ENCODE measurements at places on chromosomes 12 and 14.

DNA sequence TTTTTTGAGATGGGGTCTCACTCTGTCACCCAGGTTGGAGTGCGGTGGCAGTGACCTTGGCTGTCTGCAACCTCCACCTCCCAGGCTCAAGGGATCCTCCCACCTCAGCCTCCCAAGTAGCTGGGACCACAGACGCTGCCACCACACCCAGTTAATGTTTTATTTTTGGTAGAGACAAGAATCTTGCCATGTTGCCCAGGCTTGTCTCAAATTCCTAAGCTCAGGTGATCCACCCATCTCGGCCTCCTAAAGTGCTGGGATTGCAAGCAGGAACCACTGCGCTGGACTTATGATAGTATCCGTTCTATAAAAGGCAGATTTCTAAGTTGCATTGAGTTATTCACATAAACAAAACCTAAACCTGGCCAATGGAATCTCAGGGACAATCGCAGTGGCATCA lies 321.1 kb upstream of the PRICKLE1 start:
- no peak for DNase-seq

DNA sequence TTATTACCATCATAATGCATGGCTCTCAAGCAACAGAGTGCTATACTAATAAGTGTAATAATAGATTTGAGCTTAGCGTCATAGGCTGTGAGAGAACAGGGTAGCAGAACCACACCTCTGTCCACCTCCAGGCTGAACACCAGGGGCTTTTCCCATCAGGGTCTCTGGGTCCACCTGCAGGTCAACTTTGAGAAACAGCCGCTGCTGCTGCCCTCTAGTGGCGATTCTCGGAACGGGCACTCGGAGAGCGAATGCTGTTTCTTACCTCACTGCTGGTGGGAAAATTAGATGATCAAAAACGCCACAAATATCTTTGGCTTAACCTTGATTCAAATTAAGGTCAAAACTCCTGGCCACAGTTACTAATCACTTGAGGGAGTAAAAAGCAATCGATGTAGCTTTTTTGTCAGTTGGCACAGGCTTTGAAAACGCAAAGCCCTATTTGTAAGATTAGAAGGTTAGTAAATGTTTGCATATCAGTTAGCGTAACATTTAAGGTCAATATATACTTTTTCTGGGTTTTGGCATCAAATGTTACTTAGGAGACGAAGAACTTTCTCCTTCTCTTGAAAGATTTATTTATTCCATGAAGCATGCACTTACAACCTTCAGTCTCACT lies 127.9 kb upstream of the TMEM132D start:
- peak; percentile 36 for DNase-seq

GRCh38 chr12:11752403-11753149 lies 103.1 kb downstream of the ETV6 start:
- no peak for DNase-seq

GRCh38 chr14:63200035-63200740 lies 4.1 kb upstream of the RHOJ start:
- DNase-seq: no peak

- DNase-seq: no peak
Measured at GRCh38 chr12:111981987-111982386, 31.0 kb downstream of the TMEM116 start.

GRCh38 chr14:56040121-56040520 lies 78.1 kb upstream of the PELI2 start:
- DNase-seq: no peak

DNA sequence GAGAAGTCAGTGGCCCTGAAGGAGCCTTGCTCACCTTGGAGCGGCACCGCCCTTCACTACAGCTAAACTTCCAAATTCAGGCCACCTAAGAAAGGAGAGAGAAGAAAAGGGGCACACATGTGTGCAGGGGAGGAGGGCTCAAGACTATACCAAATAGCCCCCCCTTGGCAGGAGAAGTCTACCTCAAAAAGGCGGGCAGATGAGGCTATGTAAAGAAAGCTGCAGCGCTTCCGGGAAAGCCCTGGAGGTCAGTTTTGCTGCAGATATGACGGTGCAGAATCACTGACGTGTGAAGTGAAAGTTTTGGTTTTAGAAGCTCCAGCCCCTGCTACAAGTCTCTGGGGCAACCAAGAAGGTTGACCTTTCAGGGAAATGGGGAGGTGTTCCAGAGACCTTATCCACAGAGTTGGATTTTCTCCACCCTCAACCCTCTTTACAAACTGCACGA lies 48.2 kb upstream of the PNMA1 start:
- DNase-seq: no peak

- DNase-seq: no peak
Measured at GRCh38 chr12:91256411-91256810, 73.8 kb upstream of the DCN start.

GRCh38 chr12:52836491-52837412 lies 2.6 kb upstream of the KRT79 start:
- DNase-seq: no peak

GRCh38 chr14:26200687-26201086 lies 397.1 kb downstream of the NOVA1 start:
- DNase-seq: no peak

DNA sequence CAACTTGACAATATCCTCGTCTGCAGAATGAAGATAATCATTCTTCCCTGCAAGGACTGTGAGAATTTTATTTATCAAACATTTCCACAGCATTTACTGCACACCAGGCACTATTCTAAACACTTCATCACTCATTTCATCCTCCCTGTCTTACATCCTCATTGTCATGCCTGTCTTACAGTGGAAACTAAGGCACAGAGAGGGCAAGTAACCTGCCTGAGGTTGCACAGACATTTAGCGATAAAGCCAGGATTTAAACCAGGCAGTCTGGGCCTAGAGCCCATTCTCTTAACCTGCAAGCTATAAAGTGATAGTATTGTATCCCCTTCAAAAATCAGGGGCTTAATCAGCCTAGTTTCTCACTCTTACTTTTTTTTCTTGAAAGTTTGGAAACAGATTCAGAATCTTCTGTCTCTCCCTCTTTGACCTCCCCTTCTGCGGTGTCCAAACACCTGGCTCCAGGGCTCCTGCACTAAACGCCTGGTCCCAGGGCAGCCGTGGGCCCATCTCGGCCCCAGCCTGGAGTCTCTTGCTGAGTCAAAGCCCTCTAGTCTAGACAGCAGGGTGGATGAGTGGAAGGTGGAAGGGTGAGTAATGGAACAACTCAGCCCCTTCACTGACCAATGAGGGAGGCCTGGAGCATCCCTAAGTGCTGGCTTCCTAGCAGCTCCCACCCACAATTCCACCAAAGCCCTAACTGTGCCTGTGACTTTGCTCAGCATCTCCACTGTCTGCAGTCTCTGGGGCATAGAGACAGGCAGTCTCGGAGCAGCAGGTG lies 12.5 kb downstream of the ISM2 start:
- no peak for DNase-seq

DNA sequence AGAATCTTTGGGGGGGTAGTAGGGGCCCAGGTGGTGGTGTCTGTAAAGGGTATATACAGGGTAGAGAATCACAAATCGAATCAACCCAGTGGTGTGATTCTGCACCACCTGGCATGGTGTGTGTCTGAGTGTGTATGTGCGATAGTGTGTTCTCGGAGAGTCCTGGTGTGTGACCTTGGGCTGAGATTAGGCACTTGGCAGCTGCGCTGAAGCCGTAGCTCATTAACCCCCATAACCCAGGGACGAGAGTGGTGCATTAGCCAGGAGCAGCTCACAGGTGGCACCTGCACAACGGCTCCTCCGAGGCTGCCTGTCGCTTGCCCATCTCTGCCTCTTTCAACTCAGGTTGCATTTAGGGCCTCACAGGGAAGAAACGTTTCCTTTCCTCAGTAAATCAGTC lies 15.6 kb upstream of the TESC start:
- DNase-seq: no peak

DNA sequence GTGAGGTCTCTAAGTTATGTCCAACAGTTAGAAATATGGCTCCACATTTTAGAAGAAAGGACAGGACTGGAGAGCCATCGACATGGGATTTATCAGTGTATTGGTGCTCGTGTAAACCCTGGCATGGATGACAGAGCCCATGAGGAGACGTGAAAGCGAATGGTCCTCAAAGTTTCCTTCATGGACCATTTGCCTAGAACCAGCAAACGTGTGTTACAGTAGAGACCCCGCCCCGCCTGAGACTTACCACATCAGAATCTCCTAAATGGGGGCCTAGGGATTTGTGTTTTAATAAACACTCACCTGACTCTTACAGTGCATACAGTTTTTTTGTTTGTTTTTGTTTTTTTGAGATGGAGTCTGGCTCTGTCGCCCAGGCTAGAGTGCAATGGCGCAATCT lies 12.2 kb downstream of the EVL start:
- DNase-seq: no peak

DNA sequence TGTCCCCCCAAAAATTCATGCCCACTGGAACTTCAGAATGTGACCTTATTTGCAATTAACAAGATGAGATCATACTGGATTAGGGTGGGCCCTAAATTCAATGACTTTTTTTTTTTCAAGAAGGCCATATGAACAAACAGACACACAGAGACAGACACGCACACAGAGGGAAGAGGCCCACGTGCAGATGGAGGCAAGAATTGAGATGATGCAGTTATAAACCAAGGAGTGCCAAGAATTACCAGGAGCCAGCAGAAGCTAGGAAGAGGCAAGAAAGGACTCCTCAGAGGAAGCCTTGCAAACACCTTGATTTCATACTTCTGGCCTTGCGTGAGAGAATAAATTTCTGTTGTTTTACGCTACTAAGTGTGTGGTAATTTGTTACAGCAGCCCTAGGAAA lies 33.4 kb downstream of the NELL2 start:
- DNase-seq: no peak
